ENCODE measurements at places on chromosomes 13 and 19. TPM values are rescaled to one million over a fixed set of nuclear protein-coding genes. Genes with fewer than 3 reads are reported as not detected.

- no peak for DNase-seq
These were observed 18.2 kb downstream of the GSX1 start for GRCh38 chr13:27810461-27810860.

DNA sequence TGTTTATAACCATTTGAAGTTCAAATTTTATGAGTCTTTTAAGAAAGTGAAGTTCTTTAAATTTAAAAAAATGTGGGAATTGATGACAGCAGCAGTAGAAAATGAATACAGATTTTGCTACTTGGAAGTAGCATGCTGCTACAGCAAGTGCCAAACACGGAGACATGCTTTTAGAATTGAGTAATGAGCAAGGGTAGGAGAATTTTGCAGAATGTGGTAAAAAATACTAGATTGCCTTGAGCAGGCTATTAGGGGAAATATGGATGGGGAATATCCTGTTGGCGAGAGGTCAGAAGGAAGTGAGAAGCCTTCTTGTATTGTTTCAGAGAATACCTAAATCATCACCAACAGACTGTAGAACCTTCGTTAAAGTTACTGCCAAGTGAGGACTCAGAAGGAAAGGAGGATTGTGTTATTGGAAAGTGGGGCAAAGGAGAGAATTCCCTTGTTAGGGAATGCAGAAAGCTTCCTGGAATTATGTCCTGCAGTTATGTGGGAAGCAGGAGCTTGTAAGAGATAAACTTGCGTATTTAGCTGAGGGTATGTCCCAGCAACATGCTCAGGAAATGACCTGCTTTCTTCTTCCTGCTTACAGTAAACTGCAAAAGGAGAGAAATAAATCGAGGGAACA lies 32.4 kb upstream of the OXGR1 start:
- peak; percentile 50 for DNase-seq

- DNase-seq = no peak
These were observed 13.5 kb downstream of the LILRA5 start for GRCh38 chr19:54299515-54299914.

GRCh38 chr13:44629465-44630183 lies 53.5 kb upstream of the TSC22D1 start:
- DNase-seq = peak; percentile 79

- DNase-seq = peak; percentile 90
These were observed 4.1 kb upstream of the KCNC3 start for GRCh38 chr19:50333235-50333736.

GRCh38 chr13:30848332-30849027 lies 57.6 kb upstream of the MEDAG start:
- no peak for DNase-seq

The TMEM238 gene
- polyA plus RNA-seq = not detected

- DNase-seq = peak; percentile 76
These were observed 33.0 kb downstream of the GJA3 start for GRCh38 chr13:20127562-20128458.

DNA sequence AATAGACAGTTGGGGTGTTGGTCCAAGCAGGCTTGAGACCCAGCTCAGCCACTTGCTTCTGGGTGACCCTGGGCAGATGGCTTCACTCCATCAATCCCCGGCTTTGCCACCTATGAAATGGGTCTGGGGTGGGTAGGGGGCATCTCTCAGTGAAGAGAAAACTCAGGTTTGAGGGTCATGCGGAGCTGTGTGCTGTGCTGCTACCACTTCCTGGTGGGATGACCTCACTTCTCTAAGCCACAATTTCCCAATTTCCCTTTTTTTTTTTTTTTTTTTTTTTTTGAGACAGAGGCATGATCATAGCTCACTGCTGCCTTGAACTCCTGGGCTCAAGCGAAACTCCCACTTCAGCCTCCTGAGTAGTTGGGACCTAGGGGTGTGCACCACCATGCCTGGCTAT lies 4.6 kb upstream of the PLAUR start:
- peak; percentile 62 for DNase-seq

The CD37 gene
- polyA plus RNA-seq = 2.4 TPM
